ENCODE measurements at places on chromosomes 7 and 10. TPM values are rescaled to one million over a fixed set of nuclear protein-coding genes. Genes with fewer than 3 reads are reported as not detected.

The HOXA3 gene
- polyA plus RNA-seq = 5.8 TPM

The ACSM6 gene
- polyA plus RNA-seq = not detected

The PLXNA4 gene
- 0.12 TPM for polyA plus RNA-seq

The PNLIP gene
- not detected for polyA plus RNA-seq

The AMPH gene
- 0.26 TPM for polyA plus RNA-seq

The LRMDA gene
- 5.1 TPM for polyA plus RNA-seq

The COL26A1 gene
- 0.47 TPM for polyA plus RNA-seq

The FGFR2 gene
- polyA plus RNA-seq = 0.21 TPM

The MSS51 gene
- polyA plus RNA-seq = 0.47 TPM

The ABCC2 gene
- polyA plus RNA-seq = 173 TPM

GRCh38 chr10:129968853-129969183, 4.7 kb upstream of the EBF3 start:
- DNase-seq = peak; percentile 56

DNA sequence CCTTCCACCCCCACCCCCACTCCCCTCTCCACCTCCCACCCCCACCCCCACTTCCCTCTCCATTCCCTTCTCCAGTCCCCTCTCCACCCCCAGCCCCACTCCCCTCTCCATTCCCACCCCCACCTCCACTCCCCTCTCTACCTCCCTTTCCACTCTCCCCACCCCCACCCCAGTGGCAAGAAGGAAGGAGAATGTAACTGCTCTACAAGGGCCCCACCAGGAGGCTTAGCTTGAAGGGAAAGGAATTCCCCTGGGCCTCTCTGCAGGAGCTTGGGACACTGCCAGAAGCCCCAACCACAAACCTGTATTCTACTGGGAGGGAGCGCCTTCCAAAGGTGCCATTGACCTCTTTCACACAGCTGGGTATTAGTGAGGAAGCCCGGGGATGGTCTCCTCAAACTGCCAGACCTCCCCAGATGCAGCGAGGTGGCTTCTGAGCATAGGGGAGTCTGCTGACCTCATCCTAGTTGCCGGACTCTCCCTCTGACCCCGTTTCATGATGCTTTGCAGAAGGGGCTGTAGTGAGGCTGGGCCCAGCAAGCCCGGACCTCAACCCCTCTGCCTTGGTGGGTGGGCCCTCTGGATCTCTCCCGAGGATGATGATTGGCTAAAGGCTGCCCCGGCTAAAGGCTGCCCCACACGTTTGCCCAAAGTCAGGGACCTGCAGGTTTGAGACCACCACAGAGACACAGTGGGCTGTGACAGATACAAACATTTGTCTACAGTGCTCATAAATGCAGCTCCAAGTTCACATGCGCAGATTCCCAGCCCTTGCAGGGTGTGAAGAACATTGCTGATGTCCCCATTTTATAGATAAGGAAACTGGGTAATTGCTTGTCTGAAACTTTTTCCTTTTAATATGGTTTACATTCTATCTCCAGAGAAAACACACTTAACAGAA, 2.9 kb downstream of the DEPP1 start:
- peak; percentile 21 for DNase-seq

- DNase-seq = no peak
These were observed 36.5 kb upstream of the AKR1C2 start for GRCh38 chr10:5040010-5040673.

GRCh38 chr10:35194906-35195305, 68.3 kb downstream of the CREM start:
- peak; percentile 79 for DNase-seq

DNA sequence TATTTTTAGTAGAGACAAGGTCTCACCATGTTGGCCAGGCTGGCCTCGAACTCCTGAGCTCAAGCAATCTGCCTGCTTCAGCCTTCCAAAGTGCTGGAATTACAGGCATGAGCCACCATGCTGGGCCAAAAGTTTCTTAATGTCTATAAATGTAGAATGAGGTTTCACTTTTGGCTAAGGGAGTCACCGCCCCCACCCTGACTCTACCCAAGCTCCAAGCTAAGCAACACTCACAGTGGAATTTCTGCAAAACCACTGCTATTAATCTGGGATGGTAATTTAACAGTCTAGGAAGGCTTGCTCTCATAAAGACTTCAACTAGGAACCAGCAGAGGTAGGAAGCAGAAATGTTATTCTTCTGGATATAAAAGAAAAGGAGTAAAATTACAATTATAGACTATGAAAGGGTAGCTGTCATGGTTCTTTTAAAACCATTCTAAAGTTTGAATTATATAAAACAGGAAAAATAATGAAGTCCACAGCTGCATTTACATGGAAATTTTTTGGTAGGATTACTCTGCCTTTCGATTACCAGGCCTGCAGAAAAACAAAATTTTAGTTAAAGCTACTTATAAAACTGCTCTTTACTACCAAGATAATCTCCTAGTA, 211.6 kb downstream of the SFMBT2 start:
- DNase-seq = no peak

DNA sequence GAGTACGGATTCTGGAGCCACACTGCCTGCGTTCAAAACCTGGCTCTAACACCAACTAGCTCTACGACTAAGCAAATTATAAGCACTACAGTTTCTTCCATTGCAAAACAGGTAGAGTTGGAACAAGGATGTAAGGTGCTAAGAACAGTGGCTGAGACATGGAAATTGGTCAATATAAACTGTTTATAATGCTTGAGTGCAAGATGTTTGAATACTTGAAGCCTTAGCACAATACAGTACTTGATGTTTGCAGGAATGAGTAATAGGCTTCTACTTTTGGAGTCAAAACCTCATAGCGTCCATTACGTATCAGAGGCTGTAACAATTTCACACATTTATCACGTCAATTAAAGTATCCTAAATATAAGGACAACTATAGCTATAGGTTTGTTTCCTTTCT, 6.9 kb downstream of the NT5C2 start:
- DNase-seq = no peak

DNA sequence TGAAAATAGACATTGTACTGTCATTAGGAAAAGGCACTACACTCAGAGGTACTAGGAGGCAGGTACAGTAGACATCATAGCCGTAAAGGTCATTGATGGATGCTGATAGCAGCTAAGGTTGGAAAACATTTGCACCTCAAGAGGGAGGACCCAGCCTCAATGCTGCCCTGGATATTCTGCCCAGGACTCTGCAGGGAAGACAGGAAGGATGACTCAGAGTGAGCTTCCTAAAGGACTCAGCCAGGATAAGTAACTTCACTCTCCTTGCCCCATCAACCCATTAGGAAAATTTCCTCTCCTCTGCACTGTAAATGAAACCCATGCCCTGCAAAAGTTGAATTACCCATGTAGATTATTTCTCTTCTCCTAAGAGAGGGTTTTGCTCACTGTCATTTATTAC, 617.9 kb upstream of the MKI67 start:
- DNase-seq = no peak

DNA sequence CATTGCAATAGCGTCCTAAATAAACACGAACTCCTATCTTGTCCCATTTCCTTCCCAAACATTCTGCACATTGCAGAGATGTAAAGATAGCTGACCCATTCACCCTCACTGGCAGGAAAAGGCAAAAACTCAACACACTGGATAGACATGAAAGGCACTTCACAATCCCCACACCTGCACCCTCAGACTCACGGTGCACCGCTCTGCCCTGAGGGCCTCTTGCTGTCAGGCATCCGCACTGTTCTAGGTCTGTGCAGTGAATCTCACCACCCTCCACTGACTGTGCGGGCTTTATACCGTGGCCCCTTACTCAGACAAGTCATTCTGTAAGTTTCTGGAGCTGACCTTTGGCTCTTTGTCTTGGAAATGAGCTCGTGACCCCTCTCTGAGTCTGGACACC, 42.9 kb upstream of the PARD3 start:
- DNase-seq = no peak

GRCh38 chr10:117896517-117896916, 150.2 kb downstream of the RAB11FIP2 start:
- DNase-seq = peak; percentile 24

DNA sequence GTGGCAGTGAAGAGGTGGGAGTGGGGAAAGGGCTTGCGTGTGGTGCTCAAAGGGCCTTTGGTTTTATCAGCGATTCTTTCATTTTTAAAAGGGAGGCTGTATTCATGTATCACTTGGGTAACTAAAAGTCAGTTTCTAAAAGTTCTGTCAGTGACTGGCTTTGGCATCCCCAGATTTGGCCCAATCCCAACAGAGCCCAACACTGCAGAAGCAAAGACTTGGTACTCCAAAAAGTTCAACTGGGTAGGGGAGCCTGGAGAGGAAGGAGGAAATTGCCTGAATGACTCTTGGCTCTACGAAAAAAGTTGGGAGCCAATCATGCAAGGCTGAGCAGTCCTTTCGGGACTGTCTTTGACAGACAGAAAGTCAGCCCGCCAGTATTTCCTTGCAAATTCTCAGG, 54.5 kb upstream of the COL13A1 start:
- no peak for DNase-seq

DNA sequence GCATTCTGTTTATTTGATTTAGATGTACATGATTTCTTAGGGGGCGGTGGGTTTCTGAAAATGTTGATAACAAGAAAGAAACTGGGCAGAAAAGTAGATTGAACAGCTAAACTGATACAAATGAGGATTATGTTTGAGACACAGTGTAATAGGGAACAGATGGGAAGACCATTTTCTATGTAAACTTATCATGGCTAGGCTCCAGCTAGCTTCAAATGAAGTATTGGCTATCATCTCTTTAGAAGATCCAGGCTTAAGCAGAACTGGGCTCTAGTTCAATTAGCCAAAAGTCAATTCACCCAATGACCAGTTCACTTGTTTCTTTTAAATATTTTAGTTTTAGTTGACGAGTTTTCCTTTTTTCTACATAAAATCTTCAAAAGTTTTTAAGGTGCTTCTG, 639.5 kb downstream of the ANKRD7 start:
- no peak for DNase-seq

DNA sequence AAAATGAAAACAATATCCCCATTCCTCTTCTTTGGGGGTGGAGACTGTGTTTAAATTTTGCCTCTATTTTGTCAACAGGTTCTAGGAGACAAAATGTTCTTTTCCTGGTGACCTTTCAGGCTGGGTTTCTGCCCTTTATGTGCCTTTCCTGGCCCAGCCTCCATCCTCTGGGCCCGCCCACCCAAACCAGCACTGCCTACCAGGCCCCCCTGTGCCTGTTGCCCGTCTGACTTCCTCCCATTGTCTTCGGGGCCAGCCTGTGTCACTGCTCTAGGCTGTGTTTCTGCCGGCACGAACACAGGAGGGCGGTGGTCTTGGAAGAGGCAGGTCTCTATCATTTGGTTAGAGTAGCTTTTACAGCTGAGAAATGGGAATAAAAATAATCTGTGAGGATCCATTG, 13.9 kb downstream of the TSPAN14 start:
- DNase-seq = no peak

GRCh38 chr7:81234896-81235295, 316.0 kb upstream of the SEMA3C start:
- no peak for DNase-seq

GRCh38 chr7:17234398-17235031, 63.9 kb upstream of the AHR start:
- DNase-seq = peak; percentile 65

DNA sequence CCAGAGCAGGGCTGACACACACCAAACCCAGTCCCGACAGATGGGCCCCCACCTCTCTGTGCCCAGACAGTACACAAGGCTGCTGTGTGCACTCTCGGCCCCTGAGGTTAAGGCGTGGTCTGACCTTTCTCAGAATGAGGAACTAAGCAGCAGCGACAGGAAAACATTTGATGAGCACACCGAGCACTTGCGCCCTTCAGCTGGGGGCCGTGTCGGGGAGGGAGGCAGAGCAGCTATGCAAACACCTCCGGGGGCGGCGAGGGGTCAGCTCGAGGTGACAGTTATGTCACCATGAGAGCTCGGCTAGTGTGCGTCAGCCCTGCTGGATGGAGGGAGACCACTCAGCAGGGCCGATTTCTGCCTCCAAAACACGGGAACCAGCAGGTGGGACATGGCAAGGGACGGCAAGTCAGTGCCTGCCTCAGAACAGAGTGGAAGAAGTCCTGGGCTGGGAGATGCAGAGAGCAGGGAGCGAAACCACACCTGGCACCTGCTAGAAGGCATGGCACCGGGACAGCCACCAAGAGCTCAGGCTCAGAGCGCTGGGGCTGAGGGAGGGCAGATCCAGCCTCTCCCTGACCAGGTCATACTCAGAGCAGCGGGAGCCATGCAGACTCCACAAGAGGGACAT, 57.4 kb downstream of the CHST15 start:
- peak; percentile 56 for DNase-seq

- peak; percentile 78 for DNase-seq
These were observed 57.3 kb upstream of the MET start for GRCh38 chr7:116614499-116615262.

- no peak for DNase-seq
These were observed 149.4 kb downstream of the CHCHD3 start for GRCh38 chr7:132932296-132933071.

- DNase-seq = no peak
These were observed 31.4 kb upstream of the PAX2 start for GRCh38 chr10:100713859-100714565.

DNA sequence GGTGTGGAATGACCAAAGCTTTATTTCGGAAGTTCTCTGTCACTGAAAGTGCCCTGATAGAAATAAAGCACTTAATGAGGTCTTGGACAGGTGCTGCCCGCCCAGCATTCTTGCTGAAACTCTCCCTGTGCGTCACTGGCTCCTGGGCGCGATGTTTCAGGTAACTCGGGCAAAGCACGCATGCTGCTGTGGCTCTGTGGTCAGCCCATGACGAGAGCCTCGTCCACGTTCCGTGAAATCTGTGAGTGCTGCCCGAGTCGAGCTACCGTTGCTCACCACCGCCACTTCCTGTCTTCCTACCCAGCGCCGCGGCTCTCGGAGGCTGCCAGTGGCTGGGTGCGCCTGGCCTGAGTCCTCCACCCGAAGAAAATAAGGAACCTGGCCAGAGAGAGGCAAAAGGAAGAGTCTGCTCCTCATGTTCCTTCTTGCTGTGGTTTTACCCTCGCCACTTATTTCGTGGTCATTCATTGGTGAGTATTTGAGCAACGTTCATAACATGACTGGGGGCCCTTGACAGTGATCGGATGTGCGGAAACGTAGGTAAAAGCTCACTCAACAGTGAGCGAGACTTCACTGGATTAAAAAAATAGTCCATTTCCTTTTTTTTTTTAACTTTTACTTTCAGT, 95.5 kb downstream of the MAP3K8 start:
- DNase-seq = no peak

DNA sequence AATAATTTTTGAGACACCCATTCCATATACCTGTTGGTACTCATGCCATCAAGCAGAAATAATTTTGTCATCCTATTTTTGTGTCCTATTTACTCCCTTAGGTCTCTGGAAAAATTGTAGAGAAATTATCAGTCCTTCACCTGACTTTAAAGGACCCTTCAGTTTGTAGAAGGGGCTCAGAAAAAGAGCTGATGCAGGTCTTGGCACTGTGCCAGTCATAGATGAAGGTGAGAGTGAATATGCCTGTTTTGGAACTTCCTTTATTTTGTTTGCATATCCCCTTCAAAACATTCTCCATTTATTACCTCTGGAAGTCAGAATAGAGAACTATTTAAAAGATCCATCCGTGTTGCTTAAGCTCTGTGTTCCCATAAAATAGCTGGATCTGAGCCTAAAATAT, 321.0 kb upstream of the TPK1 start:
- no peak for DNase-seq

- no peak for DNase-seq
These were observed 181.8 kb downstream of the ANK3 start for GRCh38 chr10:60207894-60208293.

Measured in A549 (cell line).